Amniotic stem cell (primary cell): ENCODE measurements at places on chromosomes 16 and 17.

DNA sequence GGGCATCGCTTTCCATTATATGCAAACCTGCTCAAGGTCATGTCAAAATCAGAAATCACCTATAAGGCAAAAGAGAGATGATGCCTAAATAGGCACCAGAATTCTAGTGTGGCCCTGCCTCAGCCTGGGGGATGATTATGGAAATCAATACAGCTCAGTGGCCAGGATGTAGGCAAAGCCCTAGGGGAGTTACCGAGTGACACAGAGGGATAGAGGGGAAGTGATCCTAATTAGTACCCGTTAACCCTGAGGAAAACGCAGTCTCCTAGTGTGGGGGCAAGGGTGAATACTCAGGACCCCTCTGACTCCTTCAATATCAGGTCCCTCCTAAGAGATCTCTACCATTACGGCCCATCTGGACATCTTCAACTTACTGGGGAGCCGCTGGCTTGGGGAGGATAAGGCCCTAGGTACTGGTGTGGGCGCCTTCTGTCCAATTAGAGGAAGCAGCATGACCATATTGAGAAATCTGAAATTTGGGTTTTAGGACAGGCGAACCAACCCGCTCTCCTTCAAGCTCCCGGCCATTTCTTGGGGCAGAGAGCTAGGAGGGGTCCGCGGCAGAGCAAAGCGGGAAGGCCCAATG lies 725 bp downstream of the NT5C3B start:
- no peak for DNase-seq

- DNase-seq = no peak
These were observed 18.8 kb downstream of the SEZ6 start for GRCh38 chr17:28986714-28987655.

- DNase-seq = no peak
These were observed 10.1 kb upstream of the TMEM101 start for GRCh38 chr17:44024853-44025252.

- DNase-seq = no peak
These were observed 248.9 kb upstream of the FOXF1 start for GRCh38 chr16:86261379-86261778.

DNA sequence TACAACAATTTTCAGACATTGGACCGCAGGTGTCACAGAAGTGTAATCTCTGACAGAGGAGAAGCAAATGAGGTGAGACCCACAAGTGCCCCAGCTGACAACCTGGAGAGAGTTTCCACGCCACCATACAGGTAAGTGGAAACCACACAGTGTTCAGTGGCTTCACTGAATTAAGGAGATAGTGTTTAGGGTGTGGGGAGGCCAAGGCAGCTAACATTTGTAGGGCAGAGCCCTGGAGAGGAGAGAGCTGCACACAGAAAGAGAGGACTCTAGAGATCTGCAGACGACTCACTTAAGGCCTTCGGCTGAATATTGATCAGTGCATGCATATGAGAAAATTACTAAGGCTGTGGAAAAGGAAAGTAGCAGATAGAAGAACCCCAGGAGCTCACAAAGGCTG lies 228.9 kb upstream of the TNRC6C start:
- DNase-seq = no peak

DNA sequence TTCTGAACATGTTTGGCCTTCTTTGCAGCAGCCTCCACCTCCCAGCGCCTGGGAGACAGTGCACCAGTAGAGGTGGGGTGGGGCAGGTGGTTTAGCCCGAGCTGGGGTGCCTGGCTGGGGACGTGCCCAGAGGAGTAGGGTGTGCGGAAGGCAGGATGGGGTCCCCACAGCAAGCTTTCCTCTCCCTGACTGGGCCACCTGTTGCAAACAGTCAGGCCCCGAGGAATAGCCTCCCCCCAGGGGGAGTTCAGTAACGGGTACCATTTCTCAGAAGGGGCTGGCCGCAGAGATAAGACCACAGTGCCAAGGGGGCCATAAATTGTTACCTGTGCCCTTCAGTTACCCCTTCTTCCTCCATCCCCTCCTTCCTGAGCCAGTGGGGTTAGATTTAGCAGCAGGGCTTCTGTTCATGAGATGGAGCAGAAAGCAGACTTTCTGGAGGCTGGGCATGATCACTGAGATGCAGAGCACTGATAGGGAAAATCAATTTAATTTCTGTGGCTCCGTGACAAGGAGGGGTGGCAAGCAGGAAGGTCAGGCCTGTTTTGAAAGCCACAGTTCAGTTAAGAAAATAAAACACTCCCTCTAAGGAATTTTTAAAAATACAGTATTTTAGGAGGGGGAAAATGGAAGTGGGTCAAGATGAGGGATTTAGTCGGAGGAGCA lies 181.9 kb downstream of the MSI2 start:
- no peak for DNase-seq

- no peak for DNase-seq
These were observed 32.1 kb downstream of the MAP1LC3B start for GRCh38 chr16:87424266-87424665.

- no peak for DNase-seq
These were observed 573.4 kb downstream of the CDH13 start for GRCh38 chr16:83200005-83200779.

DNA sequence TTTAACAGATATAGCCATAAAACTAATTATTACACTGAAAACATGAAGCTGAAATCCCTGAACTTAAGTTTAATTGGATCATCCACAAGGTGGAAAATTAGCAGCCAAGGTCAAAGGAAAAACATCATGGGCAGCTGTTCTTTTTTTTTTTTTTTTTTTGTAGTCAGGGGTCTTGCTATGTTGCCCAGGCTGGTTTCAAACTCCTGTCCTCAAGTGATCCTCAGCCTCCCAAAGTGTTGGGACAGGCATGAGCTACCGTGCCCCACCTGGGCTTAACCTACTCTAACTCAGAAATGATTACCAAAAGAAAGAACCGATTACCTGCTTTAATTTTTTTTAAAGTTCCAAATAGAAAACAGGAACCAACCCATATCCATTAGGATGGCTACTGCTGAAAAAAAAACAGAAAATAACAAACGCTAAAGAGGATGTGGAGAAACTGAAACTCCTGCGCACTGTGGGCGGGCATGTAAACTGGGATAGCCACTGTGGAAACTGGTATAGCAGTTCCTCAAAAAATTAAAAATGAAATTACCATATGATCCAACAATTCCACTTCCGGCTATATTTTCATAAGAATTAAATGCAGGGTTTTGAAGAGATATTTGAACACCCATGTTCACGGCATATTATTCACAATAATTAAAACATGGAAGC lies 8.6 kb downstream of the CMC2 start:
- DNase-seq = no peak

DNA sequence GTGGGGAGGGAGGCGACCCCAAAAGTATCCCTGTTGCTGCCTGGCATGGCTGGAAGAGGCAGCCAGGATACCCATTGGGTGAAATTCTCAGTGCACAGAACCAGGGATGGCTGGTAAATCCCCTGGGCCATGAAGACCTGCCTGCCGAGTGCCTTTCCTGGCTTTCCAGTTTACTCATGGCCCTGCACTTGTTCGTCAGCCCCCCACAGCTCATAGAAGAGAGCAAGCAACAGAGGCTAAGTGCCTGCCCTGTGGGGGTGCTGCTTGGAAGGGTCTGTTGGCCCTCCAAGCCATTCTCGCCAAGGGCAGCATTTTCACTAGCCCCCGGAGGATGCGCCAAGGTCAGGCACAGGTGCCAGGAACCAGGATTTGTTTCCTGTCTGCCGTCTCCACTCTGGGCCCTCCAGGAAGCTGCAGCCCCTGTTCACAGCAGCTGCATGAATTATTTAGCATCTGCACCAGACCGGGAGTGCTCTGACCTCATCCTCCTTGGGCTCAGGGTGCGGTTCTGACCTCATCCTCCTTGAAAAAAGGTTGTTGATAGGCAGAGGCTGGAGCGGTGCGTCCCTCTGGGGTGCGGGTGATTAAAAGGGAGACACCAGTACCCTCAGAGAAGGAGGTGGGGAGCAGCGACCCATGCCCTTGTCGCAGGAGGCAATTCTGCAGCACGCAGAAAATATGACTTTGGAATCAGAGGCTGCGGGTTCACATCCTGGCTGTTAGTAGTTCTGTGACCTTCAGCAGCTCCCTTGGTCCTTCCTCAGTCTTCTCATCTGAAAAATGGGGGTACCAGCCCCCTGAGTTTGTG lies 14.2 kb upstream of the CD300A start:
- no peak for DNase-seq

DNA sequence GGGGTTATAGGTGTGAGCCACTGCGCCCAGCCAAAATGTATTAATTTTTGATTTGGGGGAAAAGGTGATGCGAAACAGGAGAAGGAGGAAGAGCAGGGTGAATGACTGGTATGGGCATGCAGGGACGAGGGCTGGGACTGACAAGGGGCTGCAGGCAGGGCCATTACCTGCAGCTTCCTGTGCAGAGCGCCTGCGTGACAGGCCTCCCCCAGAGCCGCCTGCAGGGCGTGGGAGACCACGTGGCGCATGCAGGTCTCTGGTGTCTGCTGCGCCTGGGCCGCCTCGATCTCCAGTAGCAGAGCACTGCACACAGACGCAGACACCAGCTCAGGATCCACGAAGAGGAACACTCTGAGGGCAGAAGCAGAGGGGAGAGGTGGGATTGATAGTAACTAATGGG lies 32.4 kb downstream of the PIK3R6 start:
- no peak for DNase-seq

DNA sequence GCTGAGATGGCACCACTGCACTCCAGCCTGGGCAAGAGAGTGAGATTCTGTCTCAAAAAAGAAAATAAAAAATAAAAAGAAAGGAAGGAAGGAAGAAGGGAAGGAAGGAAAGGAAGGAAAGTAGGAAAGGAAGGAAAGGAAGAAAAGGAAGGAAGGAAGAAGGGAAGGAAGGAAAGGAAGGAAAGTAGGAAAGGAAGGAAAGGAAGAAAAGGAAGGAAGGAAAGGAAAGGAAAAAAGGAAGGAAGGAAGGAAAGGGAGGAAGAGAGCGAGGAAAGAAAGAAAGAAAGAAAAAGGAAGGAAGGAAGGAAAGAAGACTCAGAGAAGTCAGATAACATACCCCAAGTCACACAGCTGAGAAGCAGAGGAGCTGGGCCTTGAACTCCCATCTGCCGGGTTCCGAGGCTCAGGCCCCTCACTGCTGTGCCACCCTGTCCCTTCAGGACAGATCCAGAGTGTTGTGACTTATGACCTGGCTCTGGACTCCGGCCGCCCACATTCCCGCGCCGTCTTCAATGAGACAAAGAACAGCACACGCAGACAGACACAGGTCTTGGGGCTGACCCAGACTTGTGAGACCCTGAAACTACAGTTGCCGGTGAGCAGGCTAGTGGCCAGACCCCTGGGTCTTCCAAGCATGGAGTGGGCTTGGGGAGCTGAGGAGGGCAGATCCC lies 30.9 kb upstream of the ITGAX start:
- DNase-seq = no peak

- no peak for DNase-seq
These were observed 11.5 kb downstream of the DCAF7 start for GRCh38 chr17:63561819-63562218.

DNA sequence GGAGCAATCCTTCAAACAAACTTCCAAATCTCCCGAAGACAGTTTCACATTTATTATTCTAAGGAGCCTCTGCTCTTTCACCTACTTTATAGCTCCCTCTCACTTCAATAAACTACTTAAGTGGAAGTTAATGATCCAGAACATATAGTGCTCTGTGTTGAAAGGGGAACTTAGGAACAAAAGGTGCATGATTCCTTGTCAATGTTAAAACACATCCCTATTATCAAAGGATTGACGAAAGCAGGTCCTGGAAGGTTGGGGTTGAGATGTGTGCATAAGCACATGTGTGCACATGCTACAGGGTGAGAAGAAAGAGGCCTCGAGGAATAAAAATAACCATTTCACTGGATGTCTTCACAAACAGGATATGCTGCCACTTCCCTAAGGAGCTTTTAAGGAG lies 170.3 kb downstream of the SLC39A11 start:
- DNase-seq = no peak

GRCh38 chr17:38439436-38439835 lies 11.2 kb downstream of the ARHGAP23 start:
- DNase-seq = no peak

DNA sequence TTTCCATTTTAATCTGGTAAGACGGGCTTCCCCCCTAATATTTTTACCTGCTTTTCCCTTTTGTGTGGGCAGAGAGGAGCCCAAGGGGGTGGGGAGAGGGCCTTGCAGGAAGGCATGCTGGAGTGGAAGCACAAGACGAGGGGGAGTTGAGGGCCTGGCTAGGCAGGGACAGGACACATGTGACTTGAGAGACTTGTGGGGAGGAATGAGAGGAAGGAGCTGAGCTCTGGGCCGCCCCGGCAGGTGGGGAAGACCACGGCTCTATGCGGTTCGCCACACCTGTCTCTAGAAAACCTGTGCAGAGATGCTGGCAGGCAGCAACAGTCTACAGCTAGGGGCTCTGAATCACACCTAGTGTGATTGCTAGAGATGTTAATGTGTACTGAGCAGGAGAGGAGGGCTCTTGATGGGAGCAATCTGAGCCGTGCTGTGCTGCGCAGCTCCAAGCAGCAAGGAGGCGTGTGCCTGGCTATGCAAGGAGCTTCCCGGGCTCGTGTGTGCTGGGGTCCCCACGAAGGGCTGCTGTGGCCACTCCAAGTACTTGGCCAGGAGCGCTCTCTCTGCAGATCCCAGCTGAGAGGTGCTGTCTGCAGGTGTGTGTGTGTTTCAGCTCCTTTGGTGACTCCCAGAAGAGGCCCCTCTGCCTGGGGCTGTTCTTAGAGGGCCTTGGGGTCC lies 50.2 kb downstream of the PDPK1 start:
- no peak for DNase-seq

GRCh38 chr16:54654429-54654828 lies 276.2 kb upstream of the IRX5 start:
- no peak for DNase-seq

DNA sequence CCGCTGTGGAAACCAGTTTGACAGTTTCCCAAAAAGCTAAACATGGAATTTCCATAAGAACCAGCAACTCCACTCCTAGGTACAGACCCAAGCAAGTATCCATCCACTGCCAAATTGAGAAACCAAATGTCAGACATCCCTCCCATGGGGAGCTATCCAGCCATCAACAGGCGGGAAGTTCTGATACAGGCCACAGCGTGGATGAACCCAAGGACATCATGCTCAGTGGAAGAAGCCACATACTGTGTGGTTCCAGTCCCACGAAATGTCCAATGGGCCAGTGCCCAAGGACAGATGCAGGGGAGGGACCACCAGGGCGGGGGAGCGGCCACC lies 12.6 kb upstream of the BAIAP2 start:
- no peak for DNase-seq

GRCh38 chr16:57914244-57915173 lies 56.4 kb downstream of the CNGB1 start:
- no peak for DNase-seq
